ENCODE measurements at places on chromosomes 2 and 18. TPM values are rescaled to one million over a fixed set of nuclear protein-coding genes. Genes with fewer than 3 reads are reported as not detected.

PRLH gene
- not detected for total RNA-seq

C2orf68 gene
- 15.0 TPM for total RNA-seq

PCARE gene
- under 0.01 TPM for total RNA-seq

CTAGE1 gene
- not detected for total RNA-seq

ACMSD gene
- total RNA-seq, result not detected

GALNT13 gene
- not detected for total RNA-seq

SLC4A5 gene
- total RNA-seq, result 1.4 TPM

TGFBRAP1 gene
- total RNA-seq, result 53.4 TPM

RAB6D gene
- not detected for total RNA-seq

RASGRP3 gene
- 3.5 TPM for total RNA-seq

KLHL14 gene
- under 0.01 TPM for total RNA-seq

GALR1 gene
- total RNA-seq, result not detected

SPP2 gene
- not detected for total RNA-seq

OSBPL6 gene
- total RNA-seq, result 5.2 TPM

CNTNAP5 gene
- total RNA-seq, result under 0.01 TPM

MC4R gene
- total RNA-seq, result 0.36 TPM

MPP4 gene
- 0.36 TPM for total RNA-seq

GIGYF2 gene
- 42.3 TPM for total RNA-seq

DYNAP gene
- total RNA-seq, result not detected

KLHL30 gene
- total RNA-seq, result not detected

MARCHF7 gene
- 85.1 TPM for total RNA-seq

ERICH2 gene
- total RNA-seq, result not detected

TMEM163 gene
- not detected for total RNA-seq

SLC9A4 gene
- not detected for total RNA-seq

CFC1 gene
- total RNA-seq, result not detected

FHL2 gene
- 62.6 TPM for total RNA-seq

EVX2 gene
- total RNA-seq, result not detected

SERTAD2 gene
- 10.7 TPM for total RNA-seq

NEMP2 gene
- total RNA-seq, result 7.2 TPM

RESP18 gene
- not detected for total RNA-seq

SNORC gene
- 2.8 TPM for total RNA-seq

LIPG gene
- total RNA-seq, result 0.67 TPM

MOCOS gene
- 69.7 TPM for total RNA-seq

FAM228A gene
- not detected for total RNA-seq

PNKD gene
- 38.3 TPM for total RNA-seq

ADRA2B gene
- not detected for total RNA-seq

DNER gene
- total RNA-seq, result 0.62 TPM

NCKAP5 gene
- total RNA-seq, result 2.1 TPM

IL36RN gene
- not detected for total RNA-seq

NOSTRIN gene
- not detected for total RNA-seq

TXNL1 gene
- total RNA-seq, result 61.4 TPM

SAG gene
- not detected for total RNA-seq

TLX2 gene
- total RNA-seq, result not detected

HRH4 gene
- total RNA-seq, result not detected

SLC30A3 gene
- total RNA-seq, result not detected

CXCR1 gene
- not detected for total RNA-seq

FTCDNL1 gene
- 4.5 TPM for total RNA-seq

NYAP2 gene
- not detected for total RNA-seq

DES gene
- 0.31 TPM for total RNA-seq

SPEG gene
- 0.33 TPM for total RNA-seq

CENPA gene
- total RNA-seq, result 22.8 TPM

Data from melanocyte of skin (primary cell).